CD4-positive, alpha-beta memory T cell (primary cell): ENCODE measurements at places on chromosomes 1 and 21.

DNA sequence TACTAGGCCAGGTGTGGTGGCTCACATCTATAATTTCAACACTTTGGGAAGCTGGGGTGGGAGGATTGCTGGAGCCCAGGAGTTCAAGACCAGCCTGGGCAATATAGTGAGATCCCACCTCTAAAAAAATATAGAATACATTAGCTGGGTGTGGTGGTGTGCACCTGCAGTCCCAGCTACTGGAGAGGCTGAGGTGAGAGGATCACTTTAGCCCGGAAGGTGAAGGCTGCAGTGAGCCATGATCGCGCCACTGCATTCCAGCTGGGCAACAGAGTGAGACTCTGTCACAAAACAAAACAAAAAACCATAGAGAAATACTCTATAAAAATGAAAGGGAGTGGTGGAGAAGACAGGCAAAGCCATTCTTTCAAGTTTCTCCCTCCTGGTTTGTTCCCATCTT lies 62.1 kb downstream of the EYA3 start:
- no peak for DNase-seq

GRCh38 chr1:49728377-49728776 lies 295.4 kb downstream of the AGBL4 start:
- no peak for DNase-seq

GRCh38 chr1:32023351-32023750 lies 9.7 kb downstream of the KHDRBS1 start:
- no peak for DNase-seq

- DNase-seq = peak; percentile 82
These were observed 23.4 kb upstream of the ARF1 start for GRCh38 chr1:228058949-228059633.

DNA sequence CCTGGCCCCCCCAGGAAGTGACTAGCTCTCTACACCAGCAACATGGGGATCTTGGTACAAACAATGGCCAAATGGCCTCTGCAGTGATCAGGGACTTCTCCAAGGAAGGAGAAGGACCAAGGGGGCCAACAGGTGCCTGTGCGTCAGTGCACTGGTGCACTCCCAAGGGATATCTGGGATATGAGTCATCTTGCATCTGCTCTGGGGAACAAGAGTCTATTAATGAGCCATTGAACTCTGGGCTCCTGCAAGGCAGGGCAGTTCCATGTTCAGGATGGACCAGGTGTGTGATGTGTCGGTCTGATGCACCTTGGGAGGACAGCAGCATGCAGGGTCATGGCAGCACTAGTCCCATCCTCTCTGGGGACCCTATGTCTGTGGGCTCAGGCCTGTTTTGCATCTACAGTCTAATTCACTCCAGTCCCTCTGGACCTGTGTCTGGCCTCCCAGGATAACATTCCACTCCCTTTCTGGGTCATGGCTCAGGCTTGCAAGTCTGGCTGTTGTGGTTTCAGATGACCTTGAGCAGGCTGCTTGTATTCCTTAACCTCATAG lies 125.3 kb downstream of the TRABD2B start:
- DNase-seq = no peak

GRCh38 chr1:230087717-230088105 lies 20.7 kb downstream of the GALNT2 start:
- DNase-seq = no peak

DNA sequence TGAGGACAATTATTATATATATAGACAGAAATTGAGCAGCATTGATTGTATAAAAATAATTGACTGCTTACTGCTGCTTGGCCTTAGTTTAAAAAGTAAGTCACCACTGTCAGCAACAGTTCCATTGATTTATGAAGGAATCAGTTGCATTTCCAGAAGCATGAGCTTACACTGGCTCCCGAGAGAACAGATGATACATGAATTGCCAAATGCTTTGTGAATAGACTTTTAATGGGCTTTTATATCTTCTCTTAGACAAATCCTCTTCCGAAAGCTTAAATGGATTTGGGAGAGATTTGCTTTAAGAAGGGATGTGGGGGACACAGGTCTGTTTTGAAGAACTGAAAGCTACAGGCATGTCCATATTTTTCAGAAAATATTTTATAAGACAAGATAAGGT lies 7.5 kb downstream of the FHAD1 start:
- DNase-seq = no peak

GRCh38 chr1:48771561-48771960 lies 5.1 kb downstream of the BEND5 start:
- DNase-seq = no peak

GRCh38 chr21:32413697-32414578 lies 1.4 kb downstream of the EVA1C start:
- no peak for DNase-seq

DNA sequence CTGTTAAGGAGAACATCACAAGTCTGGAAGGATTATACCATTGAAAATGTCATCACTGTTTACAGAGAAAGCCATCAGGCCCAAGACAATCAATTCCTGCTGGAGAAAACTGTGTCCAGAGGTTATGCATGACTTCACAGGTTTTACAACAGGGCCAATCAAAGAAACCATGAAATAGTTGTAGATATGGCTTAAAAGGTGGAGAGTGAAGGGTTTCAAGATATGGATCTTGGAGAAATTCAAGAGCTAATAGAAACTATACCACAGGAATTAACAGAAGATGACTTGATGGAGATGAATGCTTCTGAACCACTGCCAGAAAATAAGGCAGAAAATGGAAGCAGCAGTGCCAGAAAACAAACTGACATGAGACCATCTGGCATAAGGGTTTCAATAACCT lies 30.2 kb downstream of the USP1 start:
- no peak for DNase-seq

GRCh38 chr21:39095681-39096080 lies 87.6 kb downstream of the PSMG1 start:
- no peak for DNase-seq

DNA sequence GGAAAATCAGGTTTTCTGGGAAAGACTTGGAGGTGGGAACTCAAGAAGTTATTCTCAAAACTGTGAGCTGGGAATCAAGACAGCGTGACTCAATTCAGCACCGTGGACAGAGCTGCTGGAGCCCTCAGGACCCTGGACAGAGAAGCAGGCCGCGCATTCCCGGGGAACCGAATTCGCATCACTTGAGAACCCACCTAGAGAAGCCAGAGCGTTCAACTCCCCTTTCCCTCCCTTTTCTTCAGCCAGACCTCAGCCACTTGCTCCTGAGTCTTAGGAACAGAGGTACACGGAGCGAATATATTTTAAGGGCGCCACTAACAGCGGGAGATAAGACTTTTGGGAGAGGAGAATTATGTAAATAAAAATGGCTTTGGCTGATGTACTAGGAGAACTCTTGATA lies 2.0 kb upstream of the LIN28A start:
- DNase-seq = peak; percentile 75

GRCh38 chr1:201528631-201529252 lies 10.2 kb upstream of the NAV1 start:
- DNase-seq = no peak

- DNase-seq = no peak
These were observed 21.3 kb upstream of the CCDC190 start for GRCh38 chr1:162882248-162882674.

DNA sequence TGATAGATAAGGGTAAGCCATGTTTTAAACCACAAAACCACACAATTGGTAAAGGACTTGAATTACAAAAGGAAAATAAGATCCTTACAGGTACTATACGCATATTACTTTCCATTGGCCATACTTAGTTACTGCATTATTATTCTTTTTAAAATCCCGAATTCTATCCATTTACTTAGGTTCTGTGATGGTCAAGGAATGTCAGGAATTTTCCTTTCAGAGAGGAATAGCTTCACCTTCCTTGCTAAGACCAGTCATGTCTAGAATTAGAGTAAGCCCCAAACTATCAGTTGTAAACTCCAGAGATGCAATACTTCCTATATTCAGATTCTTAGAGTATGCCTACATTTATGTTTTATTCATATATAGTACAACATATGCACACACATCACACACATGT lies 13.7 kb downstream of the EFCAB7 start:
- DNase-seq = no peak

GRCh38 chr1:186231861-186232436 lies 143.1 kb downstream of the TPR start:
- DNase-seq = no peak

DNA sequence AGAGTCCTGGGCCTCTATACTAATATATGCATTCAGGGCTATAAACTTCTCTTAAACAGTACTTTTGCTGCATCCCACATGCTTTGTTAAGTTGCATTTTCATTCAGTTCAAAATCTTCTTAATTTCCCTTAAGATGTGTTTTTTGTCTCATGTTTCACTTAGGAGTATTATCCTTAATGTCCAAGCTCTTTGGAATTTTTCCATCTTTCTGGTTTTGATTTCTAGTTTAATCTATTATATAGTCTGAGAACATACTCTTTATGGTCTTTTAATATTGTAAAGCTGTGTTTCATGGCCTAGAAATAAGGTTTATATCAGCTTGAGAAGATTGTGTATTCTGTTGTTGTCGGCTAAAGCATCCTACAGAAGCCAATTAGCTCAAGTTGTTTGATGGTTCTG lies 1041.8 kb downstream of the PLA2G4A start:
- no peak for DNase-seq

DNA sequence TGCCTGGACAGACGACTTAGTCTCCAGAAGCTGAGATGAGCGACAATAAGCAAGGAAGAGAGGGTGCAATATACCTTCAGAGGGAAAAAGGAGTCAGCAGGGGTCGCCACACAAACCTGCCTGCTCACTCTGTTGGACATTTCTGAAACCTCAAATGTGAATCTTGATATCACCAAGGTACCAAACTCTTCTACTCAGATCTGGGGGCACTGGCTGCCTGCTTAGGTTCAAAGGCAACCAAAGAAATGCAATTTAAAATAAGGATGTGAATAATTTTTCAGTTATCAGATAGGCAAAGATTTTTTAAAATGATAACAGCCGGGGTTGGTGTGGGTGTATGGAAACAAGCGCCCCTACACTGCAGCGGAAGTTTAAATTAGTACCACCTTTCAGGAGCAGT lies 164.2 kb downstream of the HIVEP3 start:
- DNase-seq = no peak

- DNase-seq = no peak
These were observed 37.4 kb upstream of the SLC30A1 start for GRCh38 chr1:211616231-211616964.

GRCh38 chr1:9561429-9561828 lies 22.2 kb downstream of the SLC25A33 start:
- DNase-seq = no peak

DNA sequence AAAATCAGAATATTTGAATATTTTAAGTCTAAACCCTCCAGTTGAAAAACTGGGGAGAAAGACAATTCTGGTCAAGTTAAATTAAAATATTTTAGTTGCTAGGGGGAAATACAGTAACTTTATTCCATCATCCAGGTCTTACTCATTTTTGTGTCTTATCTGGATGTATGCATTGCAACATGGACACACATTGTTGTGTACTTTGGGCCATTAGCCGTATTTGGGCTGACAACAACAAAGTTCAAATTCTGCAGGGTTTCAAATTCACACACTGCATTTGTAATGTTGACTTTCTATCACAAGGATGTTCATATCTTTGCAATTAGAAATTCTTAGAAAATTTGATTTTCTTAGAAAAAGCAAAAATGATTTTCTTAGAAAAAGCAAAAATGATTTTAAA lies 249.3 kb downstream of the BACH1 start:
- no peak for DNase-seq

DNA sequence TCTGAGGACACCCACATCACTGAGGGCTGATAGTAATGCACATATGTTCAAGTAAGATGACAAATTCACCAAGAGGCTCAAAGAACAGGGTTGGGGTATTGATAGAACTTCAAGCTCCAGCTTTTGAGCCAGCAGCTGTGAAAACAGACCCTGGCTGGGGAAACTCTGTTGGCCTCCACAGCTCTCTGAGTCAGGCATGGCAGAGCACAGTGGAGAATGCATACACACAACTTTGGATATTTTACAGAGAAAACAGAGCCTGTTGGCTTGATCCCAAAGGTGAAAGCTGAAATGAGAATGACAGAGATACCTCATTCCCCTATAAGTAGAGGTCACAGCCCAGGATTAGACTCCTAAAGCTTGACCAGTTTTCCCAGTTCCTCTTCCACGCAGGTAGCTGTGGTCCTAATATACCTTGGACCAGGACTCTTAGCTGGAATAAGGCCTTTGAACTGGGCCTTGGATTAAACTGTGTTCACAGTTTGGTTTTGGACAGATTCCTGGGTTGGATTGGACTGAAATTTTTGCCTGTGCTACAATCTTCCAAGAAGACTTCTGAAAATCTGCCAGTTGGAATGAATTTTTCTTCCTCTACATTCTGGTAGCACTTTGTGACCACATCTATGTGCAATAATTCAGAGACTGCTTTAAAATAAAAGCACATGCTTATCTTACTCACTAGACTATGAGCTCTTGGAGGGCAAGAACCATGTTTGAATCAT lies 101.6 kb upstream of the HMGB4 start:
- DNase-seq = no peak

GRCh38 chr1:82562448-82562847 lies 761.7 kb downstream of the ADGRL2 start:
- no peak for DNase-seq

DNA sequence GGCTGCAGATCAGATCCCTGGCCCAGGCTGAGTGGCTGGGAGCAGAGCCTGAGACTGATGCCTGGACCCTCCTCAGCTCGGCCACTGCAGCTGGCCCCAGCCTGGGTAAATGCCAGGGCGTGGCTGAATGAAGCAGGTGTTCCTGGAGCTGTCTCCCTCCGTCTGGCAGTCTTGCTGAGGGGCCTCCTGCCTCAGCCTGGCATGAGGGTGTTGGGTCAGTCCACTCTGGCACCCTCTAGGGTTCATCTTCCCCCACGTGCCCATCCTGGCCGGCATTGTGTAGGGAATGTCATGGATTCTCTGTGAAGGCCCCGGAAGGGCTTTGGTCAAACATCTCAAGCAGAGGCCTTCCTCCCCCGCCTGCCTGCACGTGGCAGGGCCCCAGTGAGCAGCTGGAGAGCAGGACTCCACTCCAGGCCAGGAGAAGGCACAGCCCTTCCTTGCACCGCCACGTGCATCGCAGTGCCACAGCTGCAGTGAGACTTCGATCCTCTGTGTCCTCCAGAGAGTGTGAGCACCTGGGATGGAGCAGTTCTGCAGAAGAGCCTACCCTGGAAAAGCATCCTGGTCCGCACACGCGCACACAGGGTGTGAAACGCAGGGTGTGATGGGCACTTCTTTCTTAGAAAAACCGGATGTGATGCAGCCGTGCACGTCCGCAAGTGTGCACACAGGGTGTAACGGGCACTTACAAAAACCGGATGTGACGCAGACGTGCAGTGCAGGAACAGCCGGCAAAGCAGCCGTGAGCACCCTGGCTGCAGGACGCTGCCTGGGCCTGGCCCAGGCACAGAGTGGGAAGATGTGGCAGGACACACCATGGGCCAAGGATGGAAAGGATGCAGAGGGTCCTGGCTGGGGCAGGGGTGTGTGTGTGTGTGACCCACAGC lies 4.6 kb upstream of the KRTAP10-4 start:
- DNase-seq = no peak

GRCh38 chr1:48916130-48917069 lies 139.7 kb upstream of the BEND5 start:
- DNase-seq = no peak

- DNase-seq = no peak
These were observed 104.1 kb downstream of the SYF2 start for GRCh38 chr1:25128121-25128621.

- no peak for DNase-seq
These were observed 36.2 kb downstream of the MEF2D start for GRCh38 chr1:156464335-156464734.
